ENCODE measurements at places on chromosomes 5 and 9.

GRCh38 chr5:153043886-153044285 is 446.6 kb upstream of the GRIA1 start:
- no peak for DNase-seq

DNA sequence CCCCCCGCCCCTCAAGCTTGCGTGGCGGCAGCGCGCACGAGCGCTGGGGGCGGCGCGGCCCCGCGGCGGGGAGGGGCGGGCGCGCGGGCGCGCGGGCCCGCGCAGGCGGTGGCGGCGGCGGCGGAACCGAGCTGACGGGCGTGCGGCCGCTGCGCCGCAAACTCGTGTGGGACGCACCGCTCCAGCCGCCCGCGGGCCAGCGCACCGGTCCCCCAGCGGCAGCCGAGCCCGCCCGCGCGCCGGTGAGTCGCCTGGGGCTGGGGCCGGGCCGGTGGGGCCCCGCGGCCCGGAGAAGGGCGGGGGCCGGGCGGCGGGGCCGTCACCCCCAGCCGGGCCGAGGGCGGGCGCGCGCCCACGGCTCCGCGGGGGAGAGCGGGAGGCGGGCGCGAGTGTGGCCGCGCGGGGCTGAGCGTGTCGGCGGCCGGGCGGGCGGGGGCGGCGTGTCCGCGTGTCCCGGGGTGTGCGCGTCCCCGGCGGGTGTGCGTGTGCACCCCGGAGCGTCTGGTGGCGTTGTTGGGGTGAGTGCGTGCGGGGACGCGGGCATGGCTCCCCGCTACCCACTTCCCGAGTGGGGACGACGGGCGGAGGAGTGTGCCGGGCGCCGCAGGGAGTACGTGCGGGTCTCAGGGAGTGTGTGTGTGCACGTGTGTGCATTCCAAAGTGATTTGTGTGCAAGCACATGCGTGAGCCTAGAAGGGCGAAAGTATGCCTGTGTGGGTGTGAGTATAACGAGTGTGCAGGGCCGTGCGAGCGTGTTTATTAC is at the start of gene NEK6:
Gene NEK6, plus strand, starts transcription at position 106 of the 763 bp plus-strand sequence. CDS start 44,016 bp downstream, outside the sequence.
- peak; percentile 64 for DNase-seq

GRCh38 chr5:82885627-82886389 is 191.4 kb downstream of the TMEM167A start:
- DNase-seq, result peak; percentile 17

DNA sequence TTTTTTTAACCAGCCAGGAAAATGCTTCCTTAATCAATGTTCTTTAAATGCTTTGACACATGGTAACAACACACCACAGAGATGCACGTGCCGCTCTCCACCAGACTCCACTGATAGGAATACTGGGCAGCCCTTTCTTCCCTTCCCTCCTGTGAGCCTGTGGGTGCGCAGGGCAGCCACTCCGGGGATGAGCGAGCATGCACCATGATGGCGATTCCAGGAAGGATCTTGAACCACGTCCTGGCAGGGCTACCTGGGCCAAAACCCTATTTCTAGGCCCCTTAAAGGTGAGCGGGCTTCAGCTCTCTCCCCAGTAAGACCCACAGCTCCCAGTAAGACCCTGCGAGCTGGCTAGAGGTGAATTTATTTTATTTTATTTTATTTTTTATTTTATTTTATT is 128.2 kb downstream of the MVB12B start:
- DNase-seq, result no peak

- no peak for DNase-seq
These were observed 257.3 kb downstream of the FBXL17 start for GRCh38 chr5:108124596-108124995.

- DNase-seq, result no peak
These were observed 7.0 kb downstream of the XRCC4 start for GRCh38 chr5:83084336-83084735.

- DNase-seq, result peak; percentile 85
These were observed 53.0 kb downstream of the CDC14B start for GRCh38 chr9:96566498-96567202.

DNA sequence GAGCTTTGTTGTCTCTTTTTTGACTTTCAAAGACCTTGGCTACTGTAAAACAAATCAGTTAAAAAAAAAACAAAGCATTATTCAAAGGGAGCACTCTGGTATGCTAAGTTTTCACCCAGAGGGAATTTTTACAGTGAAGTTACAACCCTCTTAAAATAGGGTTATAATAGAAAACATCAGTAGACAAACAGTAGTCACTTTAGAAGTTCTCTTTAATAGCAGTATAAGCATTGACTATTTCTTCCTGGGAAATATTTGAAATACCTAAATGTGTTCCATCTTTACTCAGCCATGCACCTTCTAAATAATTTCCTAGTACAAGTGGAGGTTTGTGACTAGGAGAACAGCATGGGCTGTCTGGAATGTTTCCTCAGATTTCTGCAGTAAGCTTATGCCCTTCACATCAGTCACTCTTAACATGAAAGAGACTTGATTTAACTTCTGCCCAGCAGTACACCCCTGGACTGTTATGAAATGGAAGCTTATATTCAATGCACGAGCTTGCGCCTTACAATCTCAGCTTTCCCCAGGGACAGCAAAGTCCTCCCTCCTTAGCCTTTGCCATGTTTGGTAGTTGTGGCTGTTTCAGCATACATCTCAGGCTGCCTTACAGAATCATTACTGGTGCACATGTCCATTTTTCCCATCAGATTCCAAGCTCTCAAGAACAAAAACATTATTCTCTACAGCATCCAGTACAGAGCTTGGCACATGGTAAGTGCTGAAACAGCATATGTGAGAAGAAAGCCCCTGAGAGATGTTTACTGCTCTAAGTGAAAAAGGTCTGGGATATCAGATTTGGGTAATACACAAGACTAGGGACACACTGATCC is 191.5 kb downstream of the ZNF608 start:
- DNase-seq, result no peak

DNA sequence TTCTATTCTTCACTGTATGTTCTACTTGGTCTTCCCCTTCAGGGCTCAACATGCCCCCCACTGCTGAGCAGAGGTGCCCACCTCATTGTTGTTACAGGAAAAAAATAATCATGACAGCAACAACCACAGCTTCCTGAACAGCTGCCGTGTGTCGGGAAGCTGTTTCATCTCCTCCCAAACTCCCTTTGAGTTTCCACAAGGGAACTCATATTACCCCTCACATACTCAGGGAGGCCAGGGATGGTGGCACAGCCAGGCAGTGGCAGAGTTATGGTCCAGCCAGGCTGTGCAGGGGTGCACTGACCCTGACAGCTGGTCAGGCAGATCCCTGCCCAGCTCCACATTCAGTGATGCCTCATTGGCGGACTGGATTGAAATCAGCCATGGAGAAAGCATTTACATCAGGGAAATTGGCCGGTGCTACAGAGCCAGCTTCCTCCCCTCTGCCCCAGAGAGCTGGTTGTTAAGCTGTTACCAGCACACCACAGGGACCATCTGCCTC is 37.3 kb downstream of the SARDH start:
- no peak for DNase-seq

- DNase-seq, result no peak
These were observed 434.5 kb downstream of the CAAP1 start for GRCh38 chr9:26458054-26458453.

DNA sequence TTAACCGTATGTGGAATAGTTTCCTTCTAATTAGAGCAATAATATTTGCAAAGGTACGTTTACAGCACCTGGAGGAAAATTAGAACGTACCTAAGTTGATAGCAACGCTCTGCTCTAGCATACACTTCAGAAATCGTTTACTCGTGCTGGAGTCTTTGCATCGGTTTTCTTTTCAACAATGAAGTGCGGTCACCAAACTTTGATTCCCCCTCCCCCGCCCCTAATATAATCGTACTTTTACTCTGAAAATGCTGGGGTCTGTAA is 506 bp downstream of the ADAMTS19 start:
- DNase-seq, result no peak

DNA sequence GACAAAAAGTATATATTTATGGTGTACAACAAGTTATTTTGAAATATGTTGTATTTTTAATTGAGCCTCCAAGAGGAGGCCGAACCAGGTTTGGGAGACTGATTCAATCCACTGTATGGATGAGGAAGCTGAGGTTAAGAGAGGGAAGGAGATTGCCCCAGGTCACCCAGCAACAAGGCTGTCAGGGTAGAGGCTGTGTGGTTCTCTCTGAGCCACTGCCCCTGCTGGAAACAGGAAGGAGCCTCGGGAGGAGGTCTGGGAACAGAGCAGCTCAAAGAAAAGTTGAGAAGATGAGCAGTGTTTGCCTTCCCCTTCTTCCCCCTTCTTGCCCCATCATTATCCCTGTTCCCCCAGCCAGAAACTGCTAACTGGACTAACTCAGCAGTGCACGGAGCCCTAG is 6.6 kb upstream of the FAT2 start:
- no peak for DNase-seq

- DNase-seq, result no peak
These were observed 103.6 kb upstream of the SAP30L start for GRCh38 chr5:154342211-154342610.

- no peak for DNase-seq
These were observed 25.9 kb downstream of the CDHR2 start for GRCh38 chr5:176575066-176575465.

- no peak for DNase-seq
These were observed 228.2 kb upstream of the GRIN3A start for GRCh38 chr9:101966691-101967090.

GRCh38 chr9:14345354-14346230 is 31.7 kb upstream of the NFIB start:
- DNase-seq, result no peak

- no peak for DNase-seq
These were observed 102.5 kb upstream of the TNC start for GRCh38 chr9:115220319-115221005.

DNA sequence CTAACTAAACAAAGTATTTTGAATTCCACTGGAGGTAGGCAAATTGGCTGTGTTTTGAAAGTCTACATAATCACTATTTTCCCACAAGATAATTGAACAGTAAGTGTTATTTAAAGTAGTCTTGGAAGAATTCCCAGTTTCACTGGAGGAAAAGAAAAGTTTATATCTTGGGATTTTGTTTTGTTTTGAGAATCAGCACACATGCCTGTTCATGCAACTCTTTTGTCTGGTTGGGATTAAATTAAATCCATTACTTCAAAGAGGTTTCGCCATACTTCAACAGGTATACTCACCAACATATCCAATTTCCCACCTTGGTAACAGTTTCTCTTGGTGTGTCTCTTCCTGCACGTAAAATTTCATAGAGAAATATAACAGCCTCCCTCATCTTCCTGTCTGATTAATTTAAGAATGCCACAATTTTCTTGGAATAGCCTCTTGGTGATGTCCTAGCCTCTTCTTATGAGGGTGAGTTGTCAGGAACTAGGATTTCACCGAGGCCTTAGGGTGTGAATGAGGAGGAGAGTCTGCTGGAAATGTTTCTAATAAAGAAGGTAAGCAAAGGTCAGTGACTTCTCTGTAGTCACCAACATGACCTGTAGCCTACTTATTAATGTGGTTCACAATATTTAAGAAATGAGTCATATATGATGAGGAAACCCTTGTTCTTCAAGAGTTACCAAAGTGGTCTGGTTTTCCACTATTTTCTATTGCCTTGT is 48.1 kb downstream of the ITGA2 start:
- DNase-seq, result no peak
